ENCODE measurements at places on chromosomes 3 and 15.

DNA sequence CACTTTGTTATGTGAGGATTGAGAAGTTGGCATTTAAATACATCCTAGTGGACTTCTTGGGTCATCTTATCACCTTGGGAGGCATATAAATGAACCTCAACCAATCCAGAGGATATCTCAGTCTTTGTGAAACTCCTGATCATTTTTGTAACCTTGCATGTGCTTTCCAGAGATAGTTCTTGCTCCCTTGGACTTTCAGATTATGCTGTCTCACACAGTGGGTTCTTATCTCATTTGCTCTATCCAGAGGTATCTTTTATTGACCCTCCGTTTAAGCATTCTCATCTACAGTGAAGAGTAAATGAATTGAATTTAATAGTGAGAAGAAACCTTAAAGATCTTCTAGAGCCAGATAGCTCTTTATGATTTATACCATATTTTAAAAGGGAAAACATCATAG is 10.4 kb downstream of the ARMC8 start:
- DNase-seq, result no peak

DNA sequence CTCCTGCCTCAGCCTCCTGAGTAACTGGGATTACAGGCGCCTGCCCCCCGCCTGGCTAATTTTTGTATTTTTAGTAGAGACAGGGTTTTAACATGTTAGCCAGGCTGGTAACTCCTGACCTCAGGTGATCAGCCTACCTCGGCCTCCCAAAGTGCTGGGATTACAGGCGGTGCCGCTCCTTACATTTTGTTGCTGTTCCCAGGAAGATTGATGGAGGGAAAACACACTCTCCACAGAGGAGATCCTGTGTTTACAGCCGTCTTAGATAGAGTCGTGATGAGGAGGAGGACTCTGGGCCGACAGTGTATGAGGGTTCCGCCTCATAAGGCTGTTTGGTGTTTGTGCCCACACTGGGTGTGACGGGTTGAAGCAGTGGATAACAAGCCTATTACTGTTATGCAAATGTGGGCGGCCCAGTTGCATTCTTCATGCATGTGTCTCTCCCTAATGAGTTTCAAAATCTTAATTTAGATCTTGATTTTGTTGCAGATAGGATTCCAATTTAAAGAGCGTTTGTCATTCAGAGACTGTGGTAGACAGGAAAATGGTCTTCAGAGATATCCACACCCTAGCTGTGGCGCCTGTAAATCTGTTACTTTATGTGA is 60.0 kb downstream of the APBA2 start:
- DNase-seq, result no peak

DNA sequence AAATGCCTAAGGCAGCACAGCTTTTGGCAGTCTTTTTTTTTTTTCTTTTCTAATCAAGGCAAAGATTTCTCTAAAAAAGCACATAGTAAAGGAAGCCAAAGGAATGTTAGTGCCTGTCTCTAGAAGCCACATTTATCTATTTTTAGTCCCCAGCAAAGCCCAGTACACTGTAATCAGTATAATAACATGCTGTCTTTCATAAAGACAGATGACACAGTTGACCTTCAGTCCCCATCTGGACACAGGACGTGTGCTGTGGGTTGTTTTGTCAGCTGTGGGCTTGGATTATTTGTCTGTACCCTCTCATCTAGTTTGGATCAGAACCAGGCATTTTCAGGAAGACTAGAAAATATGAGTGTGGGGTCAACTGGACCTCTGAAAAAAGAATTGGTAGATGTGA is 110.4 kb upstream of the CTNNB1 start:
- DNase-seq, result no peak

GRCh38 chr3:185789891-185790830 is 34.7 kb downstream of the IGF2BP2 start:
- DNase-seq, result no peak

DNA sequence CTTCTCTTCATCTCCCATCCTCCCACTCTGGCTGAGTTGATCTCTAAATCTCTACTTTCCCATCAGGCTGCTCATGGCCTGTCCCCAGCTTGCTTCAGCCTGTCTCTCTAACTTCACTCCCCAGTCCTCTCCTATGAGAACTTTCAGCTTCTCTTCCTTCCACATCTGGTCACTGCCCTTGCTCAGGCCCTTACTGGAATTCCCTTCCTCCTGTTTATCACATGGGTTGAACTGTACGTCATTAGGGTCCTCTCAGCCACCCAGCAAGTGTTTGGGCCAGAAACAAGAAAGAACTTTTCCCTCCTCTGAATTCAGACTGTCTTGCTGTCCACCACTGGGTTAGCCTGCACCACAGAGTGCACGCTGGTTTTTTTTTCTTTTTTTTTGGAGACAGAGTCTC is 5.0 kb downstream of the PTPN23 start:
- DNase-seq, result no peak
